Kidney epithelial cell (primary cell): ENCODE measurements at places on chromosomes 1 and 21. TPM values are rescaled to one million over a fixed set of nuclear protein-coding genes. Genes with fewer than 3 reads are reported as not detected.
A peak's percentile ranks its signal among the peaks of the same experiment; 100 is the strongest.

- DNase-seq, result no peak
These were observed 28.4 kb downstream of the WDR4 start for GRCh38 chr21:42850866-42851391.

- DNase-seq, result no peak
These were observed 17.4 kb downstream of the ADARB1 start for GRCh38 chr21:45091550-45092322.

DNA sequence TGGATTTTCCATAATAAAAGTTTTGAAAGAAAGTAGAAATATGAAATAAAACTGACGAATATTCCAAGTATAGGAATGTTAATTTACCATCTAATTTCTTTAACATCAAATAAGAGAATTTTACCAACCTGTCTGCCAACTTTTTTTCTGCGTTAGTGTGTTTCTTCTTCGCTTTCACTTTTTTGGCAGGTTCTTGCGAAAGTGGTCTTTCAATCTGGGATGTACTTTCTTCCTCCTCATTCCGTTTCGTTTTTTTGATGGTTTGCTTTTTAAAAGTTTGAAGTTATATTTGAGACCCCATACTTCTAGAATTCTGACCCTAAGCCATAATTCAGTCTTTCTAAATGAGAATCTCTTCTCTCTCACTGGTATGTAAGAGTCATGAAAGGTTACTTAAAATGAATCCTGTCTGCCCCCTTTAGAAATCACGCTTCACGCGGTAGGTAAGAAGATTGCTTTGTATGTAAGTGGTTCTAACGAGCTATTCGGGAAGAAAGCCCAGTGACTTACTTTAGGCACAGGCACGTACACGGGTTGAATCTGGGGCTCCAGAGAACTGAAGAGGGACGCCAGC, 580 bp downstream of the RBM34 start:
- peak; percentile 47 for DNase-seq

DNA sequence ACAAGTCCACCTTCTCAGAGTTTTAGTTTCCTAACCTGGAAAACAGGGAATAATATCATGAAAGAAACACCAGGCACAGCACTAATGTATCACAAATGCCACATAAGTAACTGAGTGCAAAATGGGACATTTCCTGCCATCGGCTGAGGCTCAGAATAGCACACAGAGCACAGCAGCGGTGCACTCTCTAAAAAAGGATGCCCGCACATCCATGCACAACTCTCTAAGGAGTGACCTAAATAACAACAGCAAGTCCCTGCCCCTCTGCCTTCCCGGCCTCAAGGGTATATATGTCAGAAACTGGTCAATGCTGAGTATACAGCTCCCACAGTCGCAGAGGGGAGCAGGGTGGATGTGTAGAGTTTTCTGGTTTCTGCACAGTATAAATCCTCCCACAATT, 100.1 kb upstream of the ERG start:
- DNase-seq, result no peak

DNA sequence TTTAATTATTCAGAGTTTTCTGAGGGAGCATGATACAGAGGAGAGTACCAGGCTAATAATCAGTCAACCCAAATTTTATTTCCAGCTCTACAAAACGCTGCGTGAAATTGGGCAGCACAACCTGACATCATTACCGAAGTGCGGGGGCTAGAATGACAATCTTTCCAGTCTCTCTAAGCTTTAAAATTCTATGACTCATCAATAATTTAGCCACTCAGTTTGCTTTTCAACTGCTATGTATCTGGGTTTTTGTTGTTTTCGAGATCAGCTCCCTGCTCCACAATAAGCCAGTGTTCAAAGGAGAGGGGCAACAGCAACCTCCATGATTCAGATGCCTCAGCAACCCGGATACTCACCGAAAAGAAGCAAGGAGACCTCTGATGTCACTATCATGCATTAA, 13.9 kb downstream of the SORT1 start:
- DNase-seq, result no peak

DNA sequence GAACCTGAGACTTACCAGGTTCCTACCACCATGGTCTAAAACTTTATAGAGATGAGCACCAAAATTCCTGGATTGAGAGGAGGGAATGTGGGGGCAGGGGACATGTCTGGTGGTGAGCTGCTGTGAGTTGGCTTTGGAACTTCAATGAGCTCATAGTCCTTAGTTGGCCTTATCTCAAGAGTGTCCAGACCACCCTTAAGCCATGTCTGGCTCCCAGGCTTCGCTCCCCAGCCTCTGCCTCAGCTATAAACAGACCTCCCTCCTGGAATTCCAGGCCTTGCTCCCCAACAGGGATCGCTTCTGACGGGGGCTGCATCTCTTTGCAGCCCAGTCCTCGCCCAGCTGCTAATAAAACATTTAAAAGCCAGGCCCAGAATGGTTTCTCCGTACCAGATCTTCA, 19.5 kb downstream of the ATF3 start:
- DNase-seq, result no peak

- DNase-seq, result no peak
These were observed 24.2 kb downstream of the PCSK9 start for GRCh38 chr1:55063577-55063942.

- no peak for DNase-seq
These were observed 389.3 kb downstream of the ST6GALNAC3 start for GRCh38 chr1:76463849-76464248.

DNA sequence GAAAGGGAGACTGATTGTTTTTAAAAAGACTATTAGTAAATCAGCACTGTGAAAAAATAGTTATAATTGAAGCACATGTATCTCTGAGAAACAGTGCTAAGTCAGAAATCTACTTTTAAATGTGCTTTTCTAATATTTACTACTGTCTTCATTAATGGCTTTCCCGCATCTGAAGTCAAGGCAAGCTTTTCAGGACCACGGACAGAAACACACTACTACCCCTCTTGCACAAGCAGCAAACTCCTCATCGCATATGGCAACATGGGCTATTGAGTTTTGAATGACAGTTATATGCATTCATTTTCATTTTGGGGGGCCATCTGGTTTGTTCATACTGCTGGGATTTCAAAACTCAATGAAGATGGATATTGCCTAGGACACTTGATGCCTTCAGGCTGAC, 433.4 kb upstream of the CAMK1G start:
- DNase-seq, result peak; percentile 26

DNA sequence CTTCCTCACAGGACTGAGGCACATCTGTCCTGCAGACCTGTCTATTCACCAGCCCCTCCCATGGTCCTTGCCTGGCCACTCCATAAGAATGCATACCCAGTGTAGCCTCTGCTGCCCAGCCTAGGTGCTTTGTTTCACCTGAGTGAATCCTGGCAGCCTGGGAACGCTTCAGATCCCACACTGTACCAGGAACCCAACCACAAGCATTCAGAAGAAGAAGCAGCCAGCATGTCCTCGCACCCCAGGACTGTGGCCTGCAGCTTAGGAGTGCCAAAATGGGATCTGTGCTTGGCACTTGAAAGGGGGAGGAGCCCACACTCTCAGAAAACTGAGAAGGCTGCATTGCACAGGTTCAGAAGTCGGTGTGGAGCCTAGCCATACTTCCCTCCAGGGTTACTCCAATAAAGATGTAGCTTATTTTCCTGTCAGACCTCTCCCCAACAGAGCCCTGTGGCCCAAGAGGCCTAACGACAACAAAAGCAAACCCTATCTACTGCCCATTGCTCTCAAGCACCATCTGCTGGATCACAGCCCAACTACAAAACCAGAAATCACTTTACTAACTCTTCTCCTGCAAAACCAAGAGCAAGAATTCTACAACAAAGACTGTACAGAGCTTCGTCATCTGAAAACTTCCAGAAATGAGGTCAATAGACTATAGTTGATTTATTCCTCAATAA, 923.1 kb upstream of the NEGR1 start:
- no peak for DNase-seq

DNA sequence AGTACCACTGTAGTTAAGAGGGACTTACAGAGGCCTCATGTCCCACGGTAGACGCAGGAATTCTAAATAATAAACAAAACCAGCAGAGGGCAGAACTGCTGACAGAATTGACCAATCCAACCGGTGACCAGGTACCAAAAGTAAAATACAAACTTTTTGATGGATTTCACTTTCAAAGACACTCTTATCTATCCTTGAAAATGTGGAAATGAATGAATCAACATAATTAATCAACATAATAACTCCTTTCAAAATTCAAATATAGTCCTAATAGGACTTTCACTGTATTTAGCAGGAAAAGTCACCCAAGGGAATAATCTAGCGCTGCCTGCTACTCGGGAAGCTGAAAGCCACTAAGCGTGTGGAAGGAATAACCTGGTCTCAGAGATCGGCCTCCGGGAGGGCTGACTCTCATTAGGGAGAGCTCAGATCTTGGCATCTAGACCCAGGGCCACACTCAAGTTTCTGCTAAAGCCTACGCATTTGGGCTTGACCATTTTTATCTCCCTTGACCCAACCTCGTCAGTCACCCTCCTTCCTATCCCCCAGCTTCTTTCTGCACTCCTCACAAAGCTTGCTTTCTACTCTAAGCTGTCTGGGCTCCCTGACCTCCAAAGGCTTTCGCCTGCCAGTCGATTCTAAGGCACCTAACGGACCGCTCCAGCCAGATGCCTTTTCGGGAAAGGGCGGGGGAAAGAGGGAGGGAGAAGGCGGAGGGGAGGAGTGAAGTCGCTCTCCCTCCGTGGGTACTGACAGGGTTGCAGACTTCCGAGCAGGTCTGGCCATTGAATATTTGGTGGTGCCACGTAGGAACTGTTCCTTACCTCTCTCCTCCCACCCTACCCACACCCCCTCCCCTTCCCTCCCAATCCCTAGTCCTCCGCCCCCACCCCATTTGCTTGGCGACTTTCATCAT, 1.6 kb downstream of the COL11A1 start:
- DNase-seq, result no peak

DNA sequence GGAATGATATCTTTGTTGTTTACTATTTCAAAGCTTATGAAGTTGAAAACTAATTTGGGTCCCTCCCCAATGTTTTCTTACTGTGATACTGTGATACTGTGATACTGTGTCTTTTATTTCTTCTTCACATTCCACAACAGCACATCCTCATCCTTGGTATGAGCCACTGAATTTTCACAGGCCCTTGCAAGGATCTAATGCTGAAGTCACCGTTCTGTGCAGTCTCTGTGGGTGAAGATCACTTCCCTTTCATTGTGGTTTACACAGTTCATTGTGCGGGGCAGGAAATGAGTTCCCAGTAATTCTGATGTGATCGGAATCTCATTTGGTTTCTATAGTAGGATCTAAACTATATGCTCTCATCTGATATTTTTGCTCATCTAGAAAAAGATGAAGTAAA, 32.1 kb upstream of the PAXBP1 start:
- no peak for DNase-seq

GRCh38 chr1:11538886-11539285, 59.9 kb downstream of the DISP3 start:
- DNase-seq, result no peak

The COL8A2 gene
- 1.2 TPM in 2 replicates for total RNA-seq

The GPR25 gene
- total RNA-seq, result not detected in 2 replicates

The MYCL gene
- total RNA-seq, result 6.5 and 8.2 TPM in 2 replicates

The CFHR1 gene
- total RNA-seq, result not detected in 2 replicates

The DEDD gene
- 29.3 and 42.1 TPM in 2 replicates for total RNA-seq

The C2CD4D gene
- total RNA-seq, result 0.55 and 1.3 TPM in 2 replicates

The MAP3K7CL gene
- 1.4 and 3.0 TPM in 2 replicates for total RNA-seq

The ELAVL4 gene
- total RNA-seq, result 0.13 TPM in 1 of 2 replicates, not detected in the other

The KPRP gene
- total RNA-seq, result not detected in 2 replicates

The PLPP3 gene
- 3.9 and 4.9 TPM in 2 replicates for total RNA-seq

The MTOR gene
- 41.3 and 48.1 TPM in 2 replicates for total RNA-seq

The ZFP69B gene
- 7.9 and 8.1 TPM in 2 replicates for total RNA-seq
